Myocyte (in vitro differentiated cells): ENCODE measurements at places on chromosomes 13 and 19. TPM values are rescaled to one million over a fixed set of nuclear protein-coding genes. Genes with fewer than 3 reads are reported as not detected.

NPAS1 gene
- total RNA-seq = 1.7 and 2.0 TPM in 2 replicates

SYCN gene
- not detected in 2 replicates for total RNA-seq

RPL28 gene
- 321 and 447 TPM in 2 replicates for total RNA-seq

ZNF574 gene
- 18.6 and 20.1 TPM in 2 replicates for total RNA-seq

ZNF415 gene
- total RNA-seq = 3.7 and 6.9 TPM in 2 replicates

PTH2 gene
- not detected in 2 replicates for total RNA-seq

JOSD2 gene
- total RNA-seq = 29.8 and 39.9 TPM in 2 replicates

PSG3 gene
- total RNA-seq = not detected in 2 replicates

CASP14 gene
- not detected in 2 replicates for total RNA-seq

FBN3 gene
- not detected in 2 replicates for total RNA-seq

ZSWIM9 gene
- total RNA-seq = 1.3 and 2.1 TPM in 2 replicates

MBD3L2 gene
- not detected in 2 replicates for total RNA-seq

GRK1 gene
- not detected in 2 replicates for total RNA-seq

PLK5 gene
- not detected in 2 replicates for total RNA-seq

COL4A1 gene
- total RNA-seq = 115 and 128 TPM in 2 replicates

CCDC70 gene
- not detected in 2 replicates for total RNA-seq

ZSCAN4 gene
- 0.16 and 0.67 TPM in 2 replicates for total RNA-seq

IGFL3 gene
- total RNA-seq = not detected in 2 replicates

CCDC159 gene
- 3.5 and 4.4 TPM in 2 replicates for total RNA-seq

PLIN4 gene
- total RNA-seq = 0.32 and 0.42 TPM in 2 replicates
